ENCODE measurements at places on chromosomes 16 and 17.

- no peak for DNase-seq
These were observed 22.9 kb downstream of the KLHDC4 start for GRCh38 chr16:87742781-87743490.

DNA sequence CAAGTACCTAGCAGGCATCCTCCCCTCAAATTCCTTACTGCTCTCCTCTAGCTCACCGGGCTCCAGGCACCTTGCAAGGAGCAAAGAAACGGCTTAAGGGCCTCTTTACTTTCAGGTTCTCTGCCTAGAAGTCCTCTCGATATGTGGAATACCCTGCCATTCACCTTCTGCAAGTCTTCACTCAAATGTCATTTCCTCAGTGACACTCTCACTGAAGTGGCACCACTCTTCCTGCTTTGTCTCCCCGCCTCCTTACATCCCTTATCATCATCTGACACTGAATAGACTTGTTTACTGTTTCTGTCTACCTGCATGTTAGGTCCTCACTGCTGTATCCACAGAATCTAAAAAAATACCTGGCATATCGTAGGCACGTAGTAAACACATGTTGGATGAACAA lies 947 bp downstream of the SLC7A6OS start:
- DNase-seq: no peak

GRCh38 chr17:32350666-32351418 lies 885 bp downstream of the ZNF207 start:
- peak; percentile 60 for DNase-seq

DNA sequence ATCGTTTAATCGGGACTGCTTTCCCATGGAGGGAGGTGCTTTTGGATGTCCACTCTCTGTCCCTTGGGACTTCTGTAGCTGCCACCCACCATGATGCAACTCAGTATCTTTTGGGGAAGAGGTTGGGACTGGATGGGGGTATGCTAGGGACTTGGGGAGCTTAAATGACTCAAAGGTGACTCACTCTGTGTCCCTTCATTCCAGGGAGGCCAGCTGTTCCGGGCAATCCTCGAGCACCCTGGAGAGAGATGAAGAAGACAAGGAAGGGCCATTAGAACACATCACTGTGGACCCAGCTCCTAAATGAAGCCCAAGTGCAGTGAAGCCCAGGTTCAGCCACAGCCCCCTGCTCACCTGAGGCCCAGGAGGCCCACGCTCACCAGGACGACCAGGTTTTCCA lies 4.6 kb downstream of the COL1A1 start:
- no peak for DNase-seq

DNA sequence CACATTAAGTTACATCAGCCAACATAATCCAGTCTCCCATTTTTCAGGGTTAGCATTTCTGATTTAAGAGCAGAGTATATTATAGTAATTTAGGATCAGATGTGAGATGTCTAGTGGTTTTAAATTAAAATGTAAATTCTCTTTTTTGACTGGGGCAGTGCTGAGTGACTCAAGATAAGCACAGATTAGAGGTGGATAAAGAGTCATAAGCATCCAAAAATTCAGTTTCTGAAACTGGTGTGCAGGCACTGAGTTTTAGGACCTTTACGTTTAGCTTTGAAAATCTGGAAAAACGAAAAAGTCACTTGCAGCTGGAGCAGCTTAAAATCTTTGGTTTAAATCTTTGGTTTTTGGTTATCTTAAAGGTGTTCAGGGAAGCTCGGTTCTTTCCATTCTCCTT lies 190.7 kb downstream of the FTO start:
- no peak for DNase-seq

GRCh38 chr17:45108051-45108450 lies 24.3 kb downstream of the PLCD3 start:
- no peak for DNase-seq

- DNase-seq: no peak
These were observed 114.9 kb downstream of the ZNF778 start for GRCh38 chr16:89332243-89332901.

DNA sequence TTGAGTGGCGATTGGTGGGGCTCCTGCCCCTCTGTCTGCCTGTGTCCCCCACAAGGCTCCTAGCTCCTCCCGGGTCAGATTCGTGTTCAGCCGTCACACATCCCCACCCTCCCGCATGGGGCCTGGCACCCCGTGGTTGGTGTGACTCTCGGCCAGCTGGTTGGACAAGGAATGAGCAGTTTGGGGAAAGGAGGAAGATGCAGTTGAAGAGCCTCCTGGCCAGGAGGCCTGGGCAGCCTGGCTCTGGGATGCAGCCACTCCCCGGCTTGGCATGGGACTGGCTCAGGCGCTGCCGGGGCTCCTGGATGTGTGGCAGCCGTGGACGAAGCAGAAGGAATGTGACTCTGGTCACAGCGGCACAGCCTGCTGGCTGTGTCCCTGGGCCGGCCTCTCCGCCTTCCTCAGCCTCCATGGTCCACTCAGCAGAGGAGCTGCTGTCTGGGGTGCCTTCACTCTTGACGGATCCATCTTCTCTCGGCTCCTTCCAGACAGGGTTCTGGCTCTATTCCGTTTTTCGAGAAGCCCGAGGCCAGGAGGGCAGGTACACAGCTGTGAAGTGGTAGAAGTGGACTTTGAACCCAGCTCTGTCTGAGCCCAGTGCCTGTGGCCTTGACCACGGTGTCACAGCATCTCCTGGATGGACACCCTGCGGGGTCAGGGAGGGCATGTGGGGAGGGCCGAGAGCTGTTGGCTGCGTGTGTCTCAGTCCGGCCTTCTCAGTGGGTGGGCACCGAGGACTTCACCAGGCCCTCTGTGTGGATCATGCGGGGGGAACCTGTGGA lies 2.1 kb downstream of the TRAF7 start:
- DNase-seq: no peak

- DNase-seq: no peak
These were observed 21.2 kb downstream of the CDC42EP4 start for GRCh38 chr17:73290399-73291259.

GRCh38 chr17:66727634-66728570 lies 107.0 kb upstream of the CACNG5 start:
- DNase-seq: peak; percentile 41

- peak; percentile 93 for DNase-seq
These were observed 2.9 kb downstream of the RNF213 start for GRCh38 chr17:80263253-80264204.

DNA sequence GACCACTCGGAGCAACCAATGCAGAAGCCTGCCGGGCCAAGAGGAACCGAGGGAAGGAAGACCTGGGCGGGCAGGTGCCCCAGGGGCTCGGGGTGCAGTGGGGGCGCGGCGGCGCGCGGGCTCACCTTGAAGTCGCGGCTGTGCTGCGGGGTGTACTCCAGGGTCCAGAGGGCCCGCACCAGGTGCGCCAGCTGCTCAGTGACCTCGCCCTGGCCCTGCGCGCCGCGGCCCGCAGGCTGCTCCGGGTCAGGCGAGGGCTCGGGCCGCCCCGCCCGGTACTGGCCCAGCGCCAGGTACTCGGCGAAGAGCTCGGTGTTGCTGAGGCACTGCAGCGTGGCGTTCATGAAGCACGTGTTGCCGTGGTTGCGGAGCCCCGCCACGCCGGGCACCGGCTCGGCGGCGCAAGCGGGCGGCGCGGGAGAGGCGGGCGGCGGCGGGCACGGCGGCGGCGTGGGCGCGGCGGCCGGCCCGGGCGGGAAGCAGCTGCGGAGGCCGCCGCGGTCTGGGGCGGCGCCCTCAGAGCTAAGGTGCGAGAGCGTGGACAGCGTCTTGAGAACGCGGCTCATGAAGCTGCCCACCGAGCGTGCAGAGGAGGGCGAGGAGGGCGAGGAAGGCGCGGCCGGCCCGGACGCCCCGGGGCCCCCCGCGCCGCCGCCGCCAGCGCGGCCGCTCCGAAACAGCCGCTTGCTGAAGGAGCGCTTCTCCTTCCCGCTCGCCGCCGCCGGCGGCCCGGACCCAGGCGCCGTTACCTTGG lies 562 bp downstream of the USP31 start:
- DNase-seq: no peak

GRCh38 chr17:80692931-80693467 lies 148.4 kb downstream of the RPTOR start:
- DNase-seq: no peak

DNA sequence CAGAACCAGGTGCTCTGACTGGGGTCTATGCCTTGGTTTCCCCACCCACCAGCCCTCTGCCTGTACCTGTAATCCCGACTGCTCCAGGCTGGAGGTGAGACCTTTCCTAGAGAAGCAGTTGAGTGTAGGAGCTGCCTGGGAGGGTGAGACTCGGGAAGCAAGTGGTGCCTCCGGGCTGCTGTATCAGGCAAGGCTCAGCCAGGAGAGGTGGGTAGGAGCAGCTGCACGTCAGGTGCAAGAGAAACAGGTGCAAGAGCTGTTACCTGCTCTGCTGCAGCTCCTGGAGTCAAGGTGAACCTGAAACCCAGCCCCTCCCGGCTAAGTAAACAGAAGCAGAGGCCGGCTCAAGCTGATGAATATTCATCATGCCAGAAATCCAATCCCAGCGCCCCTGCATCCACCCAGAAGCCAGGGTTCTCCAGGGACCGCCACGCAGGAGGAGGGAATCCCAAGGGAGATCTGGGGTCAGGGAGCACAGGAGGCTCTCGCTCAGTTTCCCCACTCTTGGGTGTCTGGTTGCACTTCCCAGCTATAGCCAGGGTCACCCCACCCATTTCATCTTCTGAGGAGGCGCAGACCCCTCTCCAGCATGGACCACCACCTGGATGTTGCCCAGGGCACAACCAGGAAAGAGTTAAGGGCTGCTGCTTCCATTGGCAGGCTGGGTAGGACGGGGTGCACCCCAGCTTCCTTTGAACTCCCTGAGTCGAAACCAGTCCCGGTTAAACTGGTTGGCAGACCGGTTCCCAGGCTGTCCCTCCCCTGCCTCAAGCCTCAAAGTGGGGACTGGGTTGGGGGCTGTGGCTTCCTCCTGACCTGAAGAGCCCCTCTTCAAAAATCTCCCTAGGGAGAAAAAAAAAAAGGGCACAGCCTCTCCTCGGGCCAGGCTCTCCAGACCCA lies at the start of gene PRR15L:
PRR15L (minus strand) TSS at position 293 of the 900 bp plus-strand sequence. CDS start 4,649 bp downstream, outside the sequence.
- DNase-seq: no peak

- no peak for DNase-seq
These were observed 18.1 kb upstream of the GHDC start for GRCh38 chr17:42212382-42212781.

DNA sequence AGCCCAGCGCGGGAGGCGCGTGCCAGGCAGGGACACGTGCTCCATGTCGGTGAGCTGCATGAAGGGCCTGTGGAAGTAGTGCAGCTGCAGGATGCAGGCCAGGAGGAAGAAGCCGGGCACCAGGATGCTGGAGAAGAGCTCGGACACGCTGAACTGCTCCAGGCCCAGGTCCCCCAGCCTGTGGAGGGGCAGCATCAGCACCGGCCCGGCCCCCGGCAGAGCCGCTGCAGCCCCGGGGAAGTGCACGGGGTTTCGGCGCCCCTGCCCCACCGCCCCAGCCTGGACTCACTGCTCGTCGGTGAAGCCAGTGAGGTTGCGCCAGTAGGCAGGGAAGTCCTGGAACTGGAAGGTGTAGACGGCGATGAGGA lies 28.0 kb downstream of the CTU2 start:
- DNase-seq: no peak

GRCh38 chr16:49856672-49857330 lies 889 bp upstream of the ZNF423 start:
- no peak for DNase-seq

GRCh38 chr17:57536789-57537523 lies 208.1 kb downstream of the CCDC182 start:
- DNase-seq: no peak

DNA sequence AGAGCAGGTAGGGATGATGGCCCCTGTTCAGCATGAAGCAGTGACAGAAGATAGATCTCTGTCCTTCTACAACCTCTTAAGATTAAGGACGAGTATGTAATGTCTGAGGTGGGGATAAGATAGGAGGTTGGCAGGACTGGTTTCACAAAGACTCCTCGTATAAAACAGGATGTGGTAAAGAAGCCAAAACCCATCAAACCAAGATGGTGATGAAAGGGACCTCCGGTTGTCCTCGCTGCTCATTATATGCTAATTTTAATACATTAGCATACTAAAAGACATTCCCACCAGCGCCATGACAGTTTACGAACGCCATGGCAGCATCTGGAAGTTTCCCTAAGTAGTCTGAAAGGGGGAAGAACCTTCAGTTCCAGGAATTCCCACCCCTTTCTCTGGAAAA lies 27.3 kb downstream of the MIS12 start:
- DNase-seq: no peak

DNA sequence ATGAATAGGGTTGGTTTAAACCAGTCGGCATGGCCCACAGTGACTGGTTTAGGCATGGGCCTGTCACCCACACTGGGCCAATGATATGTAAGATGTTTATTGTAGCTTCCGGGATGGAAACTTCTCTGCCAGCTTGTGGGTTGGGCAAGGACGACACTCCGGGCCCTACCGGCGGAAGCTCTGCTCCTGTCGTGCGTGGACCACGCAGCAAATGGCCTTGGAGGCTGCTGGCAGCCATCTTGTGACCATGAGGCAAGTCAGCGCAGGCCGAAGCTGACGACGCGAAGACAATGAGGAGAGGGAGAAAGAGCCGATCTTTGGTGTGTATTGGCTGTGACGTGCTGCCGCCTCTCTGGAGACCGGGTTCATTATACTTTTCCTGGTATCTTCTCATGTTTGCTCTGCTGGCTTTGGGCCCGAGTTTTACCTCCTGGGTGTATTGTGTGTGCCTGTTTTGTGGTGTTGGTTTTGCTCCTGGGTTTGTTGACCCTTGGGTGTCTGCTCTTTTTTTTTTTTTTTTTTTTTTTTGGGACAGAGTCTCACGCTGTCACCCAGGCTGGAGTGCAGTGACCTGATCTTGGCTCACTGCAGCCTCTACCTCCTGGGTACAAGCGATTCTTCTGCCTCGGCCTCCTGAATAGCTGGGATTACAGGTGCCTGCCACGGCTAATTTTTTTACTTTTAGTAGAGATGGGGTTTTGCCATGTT lies 15.4 kb downstream of the SLC25A10 start:
- DNase-seq: no peak

DNA sequence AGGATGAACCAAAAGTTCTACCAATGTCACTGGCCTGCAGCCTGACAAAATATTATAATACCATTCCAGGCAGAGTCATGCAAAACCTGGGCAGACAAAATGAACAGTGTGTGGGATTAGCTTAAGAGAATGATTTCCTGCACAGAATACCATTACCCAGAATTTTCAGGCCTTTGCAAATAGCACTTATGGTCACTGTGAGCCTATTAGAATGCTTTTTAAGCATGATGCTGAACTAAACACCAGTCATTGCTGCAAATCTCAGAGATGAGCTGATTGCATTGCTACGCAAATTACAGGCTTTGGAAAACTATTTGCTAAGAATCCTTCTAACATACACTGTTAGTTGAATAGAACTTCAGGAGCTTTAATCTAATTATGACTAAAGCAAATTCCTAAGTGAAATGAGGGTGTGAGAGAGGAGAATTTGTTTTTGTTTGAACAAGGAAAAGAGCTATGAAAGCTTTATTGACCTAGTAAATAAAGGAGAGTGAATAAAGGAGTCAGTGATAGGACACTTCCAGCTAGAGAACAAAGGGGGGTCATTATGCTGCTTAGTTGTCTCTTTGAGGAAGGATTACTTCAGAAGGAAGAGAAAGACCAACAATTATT lies 398.8 kb downstream of the HS3ST3B1 start:
- no peak for DNase-seq

GRCh38 chr16:23504076-23504452 lies 6.2 kb downstream of the GGA2 start:
- peak; percentile 66 for DNase-seq

GRCh38 chr17:81094509-81095382 lies 59.8 kb downstream of the BAIAP2 start:
- peak; percentile 100 for DNase-seq
